ENCODE measurements at places on chromosomes 11 and 22.

- DNase-seq, result no peak
Observed at GRCh38 chr22:26558248-26558895, 31.6 kb downstream of the TPST2 start.

GRCh38 chr11:34358728-34359547 lies 1.1 kb upstream of the ABTB2 start:
- DNase-seq, result no peak

DNA sequence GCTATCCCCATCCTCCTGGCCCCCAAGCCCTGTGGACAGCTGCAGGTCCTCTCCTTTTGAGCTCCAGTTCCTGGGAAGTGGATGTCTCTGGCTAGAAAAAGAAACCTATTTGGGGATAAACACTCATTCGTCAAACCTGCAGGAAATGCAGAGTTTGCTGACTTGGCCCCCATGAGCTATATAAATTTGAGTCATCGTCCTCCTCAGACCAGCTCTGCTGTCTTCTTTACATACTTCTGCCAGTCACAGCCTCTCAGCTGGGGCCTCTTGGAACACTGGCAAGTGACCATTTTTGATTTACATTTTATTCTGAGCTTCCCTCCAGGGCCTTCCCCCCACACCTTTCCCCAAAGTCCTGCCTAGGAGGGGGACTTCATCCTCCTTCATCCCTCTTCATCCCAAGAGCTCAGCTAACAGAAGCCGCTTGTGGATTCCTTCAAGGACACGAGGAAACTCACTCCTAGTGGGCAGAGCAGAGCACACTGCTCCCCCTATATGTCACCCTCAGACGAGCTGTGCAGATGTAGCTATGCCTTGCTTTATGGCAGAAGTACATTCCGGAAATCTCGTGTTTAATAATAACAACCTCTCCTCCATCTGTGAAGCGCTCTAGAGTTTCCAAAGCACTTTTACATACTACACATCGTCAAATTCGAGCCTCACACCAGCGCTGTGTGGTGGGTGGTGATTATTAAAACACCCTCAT lies 131.8 kb downstream of the FEZ1 start:
- no peak for DNase-seq

- no peak for DNase-seq
Observed at GRCh38 chr11:102116453-102117205, 6.4 kb downstream of the YAP1 start.

DNA sequence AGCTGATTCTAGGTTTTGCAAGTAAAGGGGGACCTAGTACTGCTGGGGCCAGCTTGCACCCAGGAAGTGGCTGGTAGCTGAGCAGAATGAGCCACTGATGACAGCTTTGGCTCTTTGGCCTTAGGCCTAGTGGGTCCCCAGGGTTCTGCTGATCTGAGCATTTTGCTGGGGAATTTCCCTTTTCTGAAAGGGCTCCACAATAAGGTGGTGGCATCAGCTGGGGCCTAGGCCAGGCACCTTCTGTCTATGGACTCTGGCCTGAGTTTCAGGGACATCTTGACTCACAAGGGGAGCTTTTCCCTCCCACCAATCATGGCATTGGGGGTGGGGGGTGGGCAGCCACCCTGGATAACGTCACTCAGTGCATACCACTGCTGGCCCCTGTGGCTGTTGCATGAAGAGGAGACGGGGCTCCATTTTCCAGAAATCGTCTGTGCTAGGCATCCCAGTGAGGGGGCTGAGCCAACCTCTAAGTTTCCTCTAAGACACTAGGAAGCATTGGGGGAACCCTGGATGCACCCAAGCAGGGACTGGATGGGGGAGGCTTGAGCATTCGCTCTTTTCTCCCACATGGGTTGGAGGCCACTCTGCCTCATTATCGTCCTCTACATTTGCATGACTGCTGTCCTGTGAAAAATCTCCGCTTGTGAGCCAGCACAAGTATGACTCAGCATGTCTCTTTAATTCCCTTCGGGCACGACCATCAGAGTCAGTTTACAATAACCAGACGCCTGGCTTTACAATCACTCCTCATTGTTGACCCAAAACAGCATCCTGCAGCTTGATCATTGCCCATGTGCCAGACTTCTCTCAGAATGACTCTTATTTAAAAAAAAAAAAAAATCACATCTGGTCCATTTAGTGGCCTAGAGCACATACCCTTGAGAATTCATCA lies 145.0 kb upstream of the THY1 start:
- DNase-seq, result no peak

DNA sequence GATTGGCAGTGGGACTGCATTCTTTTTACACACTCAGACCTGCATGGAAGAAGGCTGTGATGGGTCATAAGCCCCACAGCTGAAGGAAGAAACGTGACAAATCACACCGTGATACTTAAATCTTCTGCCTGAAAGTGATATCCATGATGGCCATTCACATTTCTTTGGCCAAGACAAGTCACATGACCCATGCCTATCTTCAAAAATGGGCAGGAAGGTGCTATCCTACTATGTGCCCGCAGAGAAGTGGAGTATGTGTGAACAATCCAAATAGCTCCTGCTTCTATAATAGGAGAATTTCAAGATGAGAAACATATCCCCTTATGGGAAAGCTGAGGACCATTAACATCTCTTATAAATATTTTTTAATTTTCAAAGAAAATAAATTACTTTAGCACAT lies 56.6 kb upstream of the TEAD1 start:
- DNase-seq, result no peak
